Stimulated activated CD4-positive, alpha-beta T cell treated with anti-CD3 and anti-CD28 coated beads, Interleukin-1b, Interleukin-23, amount 100 ng/mL, for 4 hours (primary cell): ENCODE measurements at places on chromosomes 12 and 14.

DNA sequence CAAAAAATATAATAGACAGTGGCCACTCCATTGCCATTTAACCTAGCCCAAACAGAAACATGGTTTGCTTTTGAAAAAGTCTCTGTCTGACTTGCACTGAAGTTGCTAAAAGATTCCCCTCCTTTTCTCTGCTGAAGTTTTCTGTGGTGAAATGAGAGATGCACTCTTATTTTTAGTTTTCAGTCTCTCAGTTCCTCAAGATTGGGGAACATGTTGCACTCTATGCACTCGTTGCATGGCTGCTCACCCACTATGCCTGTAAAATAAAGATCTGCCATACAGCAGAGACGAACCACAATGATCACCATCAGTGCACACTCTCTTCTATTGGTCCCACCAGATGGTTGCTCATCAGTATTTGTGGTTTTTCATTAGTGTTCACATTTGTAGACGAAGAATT, 13.1 kb upstream of the DAAM1 start:
- DNase-seq = no peak

GRCh38 chr14:37842106-37842505, 246.7 kb downstream of the TTC6 start:
- DNase-seq = no peak

DNA sequence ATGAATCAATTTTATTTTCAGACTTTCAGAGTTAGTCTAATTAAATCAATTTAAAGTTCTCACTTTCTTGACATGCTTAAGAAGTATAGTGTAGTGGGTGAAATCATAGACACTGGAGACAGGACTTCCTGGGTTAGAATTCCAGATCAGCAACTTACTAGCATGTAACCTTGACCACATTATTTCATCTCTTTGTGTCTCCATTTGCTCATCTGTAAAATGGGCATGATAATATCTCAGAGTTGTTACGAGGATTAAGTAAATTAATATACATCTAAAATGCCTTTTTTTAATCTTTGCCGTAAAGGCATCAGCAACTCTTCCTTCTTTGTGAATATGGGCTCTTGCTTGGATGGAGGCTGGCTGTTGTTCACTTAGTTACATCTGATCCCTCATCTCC, 1.3 kb upstream of the ERGIC2 start:
- DNase-seq = no peak

GRCh38 chr12:114916541-114916940, 232.6 kb upstream of the TBX3 start:
- no peak for DNase-seq

DNA sequence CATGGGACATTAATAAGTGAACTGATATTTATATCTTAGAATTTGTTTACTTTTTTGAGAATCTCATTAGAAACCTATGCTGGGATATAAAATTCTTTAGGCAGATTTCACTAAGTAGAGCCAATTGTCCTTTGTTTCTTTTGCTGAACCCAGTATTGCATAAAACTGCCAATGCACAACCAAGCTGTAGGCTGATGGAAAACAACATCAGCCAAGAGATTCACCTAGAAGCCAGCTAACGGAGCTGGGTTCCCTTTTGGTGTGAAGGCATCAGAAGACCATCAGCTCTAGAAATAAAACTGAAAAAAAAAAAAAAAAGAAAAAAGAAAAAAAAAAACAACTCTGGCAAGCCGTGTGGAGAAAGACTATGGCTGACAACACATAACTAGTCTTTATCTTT, 328.2 kb upstream of the PDE3A start:
- no peak for DNase-seq

DNA sequence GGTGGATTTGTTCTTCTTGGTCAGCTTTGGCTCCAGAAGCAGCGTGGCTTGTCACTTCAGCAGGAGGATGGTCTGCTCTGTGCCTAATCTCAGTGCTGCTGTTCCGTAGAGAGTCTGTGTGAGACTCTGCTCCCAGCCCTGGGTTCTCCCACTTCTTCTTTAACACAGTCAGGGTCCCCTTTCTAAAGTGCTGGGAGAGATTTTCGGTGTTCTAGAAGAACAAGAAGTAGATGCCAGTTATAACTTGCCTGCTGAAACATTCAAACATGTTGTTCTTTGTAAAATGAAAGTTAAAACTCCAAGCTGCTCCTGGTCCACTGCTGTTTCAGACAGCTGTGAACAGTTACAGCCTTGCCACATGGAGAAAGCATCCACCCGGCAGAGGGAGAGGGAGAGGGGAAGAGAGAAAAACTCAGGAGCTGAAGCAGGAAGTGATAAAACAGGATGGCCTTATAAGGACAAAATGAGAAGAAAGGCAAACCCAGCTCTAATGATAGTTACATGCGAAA, 55.2 kb upstream of the CERS5 start:
- DNase-seq = no peak

DNA sequence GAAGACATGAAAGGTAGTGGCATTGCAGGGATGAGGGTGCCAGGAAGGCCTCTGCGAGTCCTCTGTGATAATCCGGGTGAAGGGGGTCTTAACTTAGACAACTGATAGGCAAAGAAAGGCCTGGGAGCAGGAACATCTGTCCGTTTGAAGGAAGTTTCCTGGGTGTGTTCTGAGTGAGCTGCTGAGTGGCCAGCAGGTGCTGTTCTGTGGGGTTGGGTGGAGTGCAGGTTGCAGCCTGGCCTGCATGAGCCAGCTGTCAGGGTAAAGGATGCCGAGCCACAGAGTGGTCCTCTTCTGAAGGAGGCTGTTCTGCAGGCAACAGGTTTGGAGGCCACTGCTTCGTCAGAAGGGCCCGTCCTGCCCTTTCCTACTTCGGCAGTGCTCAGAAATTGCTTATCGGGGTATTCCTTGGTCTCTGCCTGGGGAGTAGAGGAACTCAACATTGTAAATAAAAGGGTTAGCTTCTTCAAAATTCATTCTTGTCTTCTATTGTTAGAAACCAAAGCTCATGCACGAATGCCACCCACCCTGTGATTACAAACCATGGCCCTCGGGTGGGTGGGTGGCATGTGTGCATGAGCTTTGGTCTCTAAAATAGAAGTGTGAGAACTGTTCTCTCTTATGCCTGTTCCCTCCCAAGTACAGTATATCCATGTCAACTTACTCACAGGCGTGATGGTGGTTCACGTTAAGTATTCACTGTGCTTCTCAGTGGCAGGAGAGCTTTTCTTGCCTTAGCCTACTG, 118.9 kb downstream of the CHST11 start:
- DNase-seq = no peak

- DNase-seq = no peak
Measured at GRCh38 chr12:1318327-1319031, 275.9 kb downstream of the FBXL14 start.

DNA sequence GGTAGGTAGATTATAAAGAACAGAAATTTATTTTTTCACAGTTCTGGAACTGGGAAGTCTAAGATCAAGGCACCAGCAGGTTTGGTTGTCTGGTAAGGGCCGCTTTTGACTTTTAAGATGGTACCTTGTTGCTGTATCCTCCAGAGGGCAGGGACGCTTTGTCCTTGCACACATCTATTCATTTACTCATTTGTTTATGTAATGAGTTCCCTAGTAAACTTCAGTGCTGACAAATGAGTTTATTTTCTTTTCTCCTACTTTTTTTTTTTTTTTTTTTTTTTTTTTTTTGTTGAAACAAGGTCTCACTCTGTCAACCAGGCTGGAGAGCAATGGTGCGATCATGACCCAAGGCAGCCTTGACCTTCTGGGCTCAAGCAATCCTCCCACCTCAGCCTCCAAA, 195.7 kb downstream of the FBXL14 start:
- no peak for DNase-seq

GRCh38 chr12:124774054-124774461, 89.6 kb downstream of the SCARB1 start:
- no peak for DNase-seq

DNA sequence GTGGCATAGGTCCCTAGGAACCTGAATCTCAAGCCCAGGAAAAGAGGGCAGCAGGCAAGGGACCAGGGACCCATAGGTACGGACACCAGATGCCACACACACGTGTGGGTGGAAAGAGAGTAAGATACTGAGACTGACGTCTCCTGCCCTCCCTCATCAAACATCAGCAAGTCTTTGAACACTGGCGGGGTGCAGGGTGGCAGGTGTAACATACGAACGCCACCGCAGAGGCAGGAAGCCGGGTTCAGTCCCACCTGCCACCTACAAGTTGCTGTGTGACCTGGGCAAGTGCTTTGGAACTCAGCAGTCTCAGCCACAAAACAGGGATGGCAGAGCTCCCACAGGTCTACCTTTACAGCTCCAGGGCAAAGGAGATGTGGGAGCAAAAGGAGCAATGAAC, 11.1 kb downstream of the ACTN1 start:
- peak; percentile 37 for DNase-seq

DNA sequence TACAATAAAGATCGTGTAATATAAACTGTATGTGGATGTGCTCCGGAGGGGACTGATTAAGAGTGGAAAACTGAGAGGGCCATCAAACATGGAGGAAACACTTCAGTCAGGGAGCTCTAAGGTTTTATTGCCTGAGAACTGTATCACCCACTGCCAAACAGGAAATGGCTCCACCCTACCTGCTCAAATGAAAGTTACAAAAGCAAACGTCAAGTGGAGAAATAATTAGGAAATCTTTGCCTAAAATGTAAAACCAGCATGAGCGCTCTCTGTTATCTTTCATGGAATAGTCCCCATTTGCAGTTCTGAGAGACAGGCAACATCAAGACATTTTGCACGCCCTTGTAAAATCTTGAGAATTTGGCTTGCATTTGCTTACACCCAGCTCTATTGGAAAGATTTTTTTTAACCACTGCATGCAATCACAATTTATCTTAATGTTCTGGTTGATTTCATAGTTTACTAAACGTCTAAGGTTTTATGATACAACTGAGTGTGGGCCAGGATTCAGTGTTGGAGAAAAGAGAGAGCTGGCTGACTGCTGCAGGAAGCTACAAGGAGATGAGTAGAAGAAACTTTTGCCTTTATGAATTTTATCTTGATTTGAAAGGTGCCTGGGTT, 344.0 kb upstream of the PRICKLE1 start:
- DNase-seq = no peak

- no peak for DNase-seq
Measured at GRCh38 chr12:88509347-88509746, 70.9 kb downstream of the KITLG start.

DNA sequence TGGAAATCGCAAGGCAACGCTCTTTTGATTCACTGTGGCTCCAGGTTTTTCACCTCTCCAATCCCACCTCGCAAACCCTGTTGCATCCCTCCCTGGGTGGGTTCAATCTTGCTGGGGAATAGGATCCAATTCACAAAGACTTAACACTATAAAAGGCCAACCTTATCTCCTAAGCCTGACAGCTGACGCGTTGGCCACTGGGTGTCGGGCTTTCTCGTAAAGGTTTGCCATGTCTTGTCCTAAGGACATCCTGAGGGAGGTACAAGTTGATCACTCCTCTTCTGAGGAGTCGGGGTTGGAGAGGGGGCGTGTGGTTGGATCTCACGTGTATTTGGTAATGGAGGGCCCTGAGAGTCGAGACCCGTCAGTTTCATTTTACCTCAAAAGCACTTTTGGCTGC, 112.6 kb upstream of the FZD10 start:
- no peak for DNase-seq

DNA sequence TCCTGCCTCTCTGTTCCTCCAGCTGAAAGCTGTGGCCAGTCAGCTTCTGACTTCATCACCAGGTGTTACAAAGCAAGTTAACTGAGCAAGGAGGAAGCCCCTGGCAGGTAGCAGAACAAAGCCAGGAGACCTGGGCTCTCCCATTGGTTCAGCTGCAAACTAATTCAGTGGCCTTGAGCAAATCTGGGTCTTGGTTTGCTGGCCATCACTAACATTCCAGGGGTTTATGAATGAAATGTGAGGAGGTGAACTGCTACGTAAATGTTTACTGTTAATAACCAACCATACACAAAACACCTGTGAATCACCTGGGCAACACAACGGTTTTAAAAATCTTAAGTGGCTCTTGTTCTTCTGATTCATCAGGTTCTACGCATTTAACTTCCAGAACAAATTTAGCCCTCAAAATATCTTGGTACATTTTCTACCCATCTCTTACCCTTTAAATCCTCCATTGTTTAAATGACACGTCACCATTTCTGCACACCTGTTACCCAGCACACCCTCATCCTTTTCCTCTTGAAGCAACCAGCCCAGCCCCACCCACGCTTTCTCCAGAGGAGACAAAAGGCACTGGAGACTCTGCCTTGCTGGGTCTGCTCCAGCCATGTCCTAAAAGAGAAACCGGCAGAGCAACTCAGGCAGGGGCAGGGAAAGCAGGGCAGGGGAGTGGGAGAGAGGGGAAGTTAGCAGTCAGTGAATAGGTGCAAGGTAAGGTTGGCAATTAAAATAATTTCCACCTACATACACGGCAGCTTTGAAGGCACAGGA, 49.3 kb upstream of the TSPAN11 start:
- no peak for DNase-seq

DNA sequence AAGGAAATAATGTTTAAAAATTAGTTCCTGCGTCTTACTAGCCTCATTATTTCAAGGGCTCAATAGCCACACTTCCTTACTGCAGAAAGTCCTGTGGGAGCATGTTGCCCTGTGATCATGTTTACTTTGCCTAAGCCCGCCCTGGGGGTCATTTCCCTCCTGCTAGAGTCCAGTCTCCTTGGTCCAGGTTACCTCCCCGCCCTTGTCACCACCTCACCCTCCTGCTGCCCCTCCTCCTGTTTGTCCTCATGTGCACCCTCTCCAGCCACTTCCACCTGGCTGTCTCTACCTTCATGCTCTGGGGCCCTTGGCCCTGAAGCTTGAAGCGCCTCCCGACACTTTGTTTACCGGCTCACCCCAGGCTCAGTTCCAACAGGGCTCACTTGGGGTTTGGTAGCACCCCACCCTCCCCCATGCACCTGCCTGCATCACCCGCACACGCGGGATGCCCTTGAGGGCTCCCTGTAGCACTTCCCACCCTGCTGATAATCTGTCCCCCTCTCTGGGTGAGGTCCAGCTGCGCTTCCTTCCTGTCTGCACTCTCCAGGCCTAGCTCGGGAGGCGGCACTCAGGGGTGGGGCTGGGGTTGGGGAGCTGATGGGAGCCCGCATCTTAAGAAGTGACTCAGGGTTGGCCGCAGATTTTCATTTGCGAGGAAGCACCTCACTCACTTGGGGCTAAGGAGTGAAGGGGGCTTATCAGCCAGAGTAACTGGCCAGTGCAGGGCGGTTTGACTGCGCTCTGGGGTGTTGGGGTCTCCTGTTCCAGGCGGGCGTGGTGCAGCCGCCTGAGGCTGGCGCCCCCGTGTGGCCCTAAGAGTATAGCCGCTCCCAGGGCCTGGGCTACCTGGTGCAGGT, 40.1 kb downstream of the SMIM41 start:
- DNase-seq = no peak

DNA sequence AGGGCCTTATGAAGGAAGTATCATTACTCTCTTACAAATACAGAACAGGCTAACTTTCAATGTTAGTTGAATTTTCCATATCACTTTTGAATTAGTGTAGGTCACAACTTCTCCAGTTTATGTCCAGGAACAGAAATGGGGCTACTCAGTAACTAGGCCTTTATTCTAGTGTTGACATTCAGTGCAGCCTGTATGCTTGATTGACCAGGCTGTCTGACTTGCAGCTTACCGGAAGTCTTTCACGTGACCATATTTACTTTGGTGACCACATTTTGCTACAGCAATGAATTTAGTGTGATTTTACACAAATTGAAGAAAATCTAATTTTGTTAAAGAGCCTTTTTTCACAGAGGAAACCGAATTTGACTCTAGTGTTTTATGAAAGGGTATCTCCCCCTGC, 12.4 kb downstream of the MTERF2 start:
- no peak for DNase-seq

GRCh38 chr14:50892255-50892654, 20.4 kb downstream of the ABHD12B start:
- DNase-seq = no peak
